ENCODE measurements at places on chromosomes 7 and 10. TPM values are rescaled to one million over a fixed set of nuclear protein-coding genes. Genes with fewer than 3 reads are reported as not detected.

GPR37 gene
- 0.62 TPM for total RNA-seq

EPDR1 gene
- total RNA-seq = 357 TPM

VCL gene
- 211 TPM for total RNA-seq

HBP1 gene
- 95.7 TPM for total RNA-seq

PTPRN2 gene
- total RNA-seq = 0.24 TPM

PAPSS2 gene
- 8.3 TPM for total RNA-seq

DNA sequence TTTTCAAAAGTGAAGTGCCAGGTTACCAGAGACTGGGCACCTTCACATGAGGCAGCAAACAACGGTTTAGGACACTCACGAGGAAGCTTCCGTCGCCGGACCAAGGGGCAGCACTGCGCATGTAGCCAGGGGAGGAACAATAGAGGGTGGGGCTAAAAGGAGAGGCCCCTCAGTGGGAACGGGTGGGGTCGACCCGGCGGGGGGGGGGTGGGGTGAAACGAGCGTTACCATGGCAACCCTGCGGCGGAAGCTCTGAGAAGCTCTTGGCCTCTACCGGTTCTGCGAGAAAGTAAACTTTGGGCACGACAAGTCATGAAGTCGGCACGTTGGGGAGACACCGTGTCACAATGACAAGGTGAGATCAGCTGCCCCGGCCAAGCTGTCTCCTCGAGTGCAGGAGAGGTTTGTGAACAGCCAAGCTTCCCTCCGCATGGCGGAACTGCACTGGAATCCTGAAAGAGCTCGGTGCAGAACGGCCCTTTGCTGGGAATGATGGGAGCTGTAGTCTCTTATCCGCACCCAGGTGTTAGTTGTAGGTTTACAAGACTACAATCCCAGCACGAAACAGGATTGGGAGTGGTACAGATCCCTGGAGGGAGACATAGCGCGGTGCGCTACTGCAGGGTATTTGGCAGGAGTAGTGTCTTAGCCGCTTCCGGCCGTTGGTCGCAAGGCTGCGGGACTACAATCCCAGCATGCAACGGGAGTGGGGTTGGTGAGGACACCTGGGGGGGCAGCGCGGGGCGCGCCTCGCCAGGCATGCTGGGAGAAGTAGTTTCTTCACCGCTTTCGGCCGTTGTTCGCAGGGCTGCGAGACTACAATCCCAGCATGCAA is 72.8 kb upstream of the ZNF722 start:
- DNase-seq = no peak

DNA sequence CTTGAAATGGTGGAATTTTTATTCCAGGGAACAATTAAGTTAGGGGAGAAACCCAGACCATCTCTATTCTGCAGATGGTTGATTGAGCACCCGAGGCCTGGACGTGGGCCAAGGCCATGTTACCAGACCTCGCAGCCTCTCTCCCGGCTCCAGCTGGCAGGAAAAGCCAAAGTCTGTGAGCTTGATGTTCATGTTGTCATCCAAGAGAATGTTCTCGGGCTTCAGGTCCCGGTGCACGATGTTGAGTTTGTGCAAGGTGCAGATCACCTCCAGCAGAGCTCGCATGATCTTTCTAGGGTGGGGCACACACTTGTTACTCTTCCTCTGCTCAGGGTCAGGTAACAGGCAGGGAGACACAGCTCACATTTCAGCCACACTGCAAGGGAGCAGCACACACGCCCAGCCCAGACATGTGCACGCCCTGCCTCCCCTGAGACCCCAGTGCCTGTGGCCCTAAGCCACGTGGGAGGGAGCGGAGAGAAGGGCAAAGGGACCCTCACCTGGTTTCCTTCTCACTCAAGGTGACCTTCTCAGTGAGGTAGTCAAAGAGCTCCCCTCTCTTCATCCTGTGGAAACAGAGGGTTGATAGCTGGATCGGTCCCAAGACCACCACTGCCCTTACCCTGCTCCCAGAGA is 9.5 kb downstream of the PHKG1 start:
- peak; percentile 83 for DNase-seq

GRCh38 chr7:127091620-127092019 is 161.1 kb downstream of the GRM8 start:
- no peak for DNase-seq

DNA sequence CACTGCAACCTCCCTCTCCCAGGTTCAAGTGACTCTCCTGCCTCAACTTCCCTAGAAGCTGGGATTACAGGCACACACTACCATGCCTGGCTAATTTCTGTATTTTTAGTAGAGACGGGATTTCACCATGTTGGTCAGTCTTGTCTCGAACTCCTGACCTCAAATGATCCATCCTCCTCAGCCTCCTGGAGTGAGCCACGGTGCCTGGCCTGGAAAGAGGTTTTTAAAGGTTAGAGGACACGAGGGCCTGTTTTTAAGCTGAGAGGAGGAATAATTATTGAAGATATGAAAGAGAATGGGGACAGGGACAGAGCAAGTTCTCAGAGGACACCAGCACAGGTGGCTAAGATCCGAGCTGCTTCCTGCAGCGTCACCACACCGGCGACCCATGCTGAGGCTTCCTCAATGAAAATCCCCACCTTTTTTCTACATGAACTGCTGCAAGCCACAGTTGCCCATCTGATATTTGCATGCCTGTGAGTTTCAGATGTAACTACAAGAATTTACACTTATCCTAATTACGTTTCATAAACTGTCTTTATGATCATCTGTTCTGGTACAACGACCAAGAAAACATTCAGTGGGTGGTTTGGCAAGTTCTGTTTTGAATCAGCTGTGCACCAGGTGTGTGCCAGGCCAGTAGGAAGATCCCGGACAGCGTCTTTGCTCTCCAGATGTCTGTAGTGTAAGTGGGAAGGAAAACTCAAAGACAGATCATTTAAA is 76.0 kb downstream of the HIP1 start:
- DNase-seq = no peak

DNA sequence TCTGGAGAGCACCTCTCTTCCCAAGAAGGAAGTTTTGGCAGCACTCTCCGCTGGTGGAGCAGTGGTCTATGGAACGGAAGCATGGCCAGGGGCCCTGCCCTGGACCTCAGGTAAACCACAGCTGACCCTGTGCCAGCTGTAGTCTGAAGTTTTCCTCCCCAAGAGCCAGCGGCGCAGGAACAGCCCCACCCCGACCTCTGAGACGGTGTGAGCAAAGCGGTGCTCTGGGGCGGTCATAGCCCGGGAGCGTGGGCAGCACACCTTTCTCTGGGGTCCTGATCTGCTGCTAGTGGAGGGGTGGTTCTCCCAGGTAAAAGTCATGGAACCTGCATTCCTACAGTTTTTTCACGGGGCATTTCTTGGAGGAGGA is 52.6 kb downstream of the TSPAN15 start:
- no peak for DNase-seq

GRCh38 chr7:156781972-156782371 is 111.0 kb downstream of the LMBR1 start:
- DNase-seq = no peak

GRCh38 chr7:7522421-7522820 is 13.3 kb downstream of the COL28A1 start:
- peak; percentile 21 for DNase-seq

DNA sequence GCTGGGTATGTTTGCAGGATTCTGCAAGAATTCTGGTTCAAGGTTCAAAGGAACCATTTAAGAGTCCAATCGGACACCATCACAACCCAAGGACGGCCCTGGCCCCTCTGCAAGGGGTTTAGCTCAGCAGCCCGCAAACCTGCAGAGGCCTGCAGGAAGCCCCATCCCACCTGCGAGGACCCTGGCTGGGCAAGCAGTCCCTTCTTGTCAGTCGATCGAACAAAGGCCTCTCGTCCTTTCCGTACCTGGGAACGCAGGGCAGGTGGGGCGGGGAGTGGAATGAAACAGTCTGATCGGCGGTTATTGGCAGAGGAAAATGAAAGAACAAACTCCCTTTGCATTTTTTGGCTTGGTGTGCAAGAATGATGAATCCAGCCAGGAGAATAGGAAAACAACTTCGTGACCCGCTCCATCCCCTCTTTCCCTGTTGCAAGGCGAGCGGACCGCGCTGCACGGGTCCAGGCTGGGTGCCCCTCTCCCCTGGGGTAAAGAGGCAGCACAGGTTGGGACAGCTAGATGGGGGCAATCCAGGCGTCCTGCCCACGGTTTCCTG is 73.7 kb downstream of the INSIG1 start:
- DNase-seq = no peak

DNA sequence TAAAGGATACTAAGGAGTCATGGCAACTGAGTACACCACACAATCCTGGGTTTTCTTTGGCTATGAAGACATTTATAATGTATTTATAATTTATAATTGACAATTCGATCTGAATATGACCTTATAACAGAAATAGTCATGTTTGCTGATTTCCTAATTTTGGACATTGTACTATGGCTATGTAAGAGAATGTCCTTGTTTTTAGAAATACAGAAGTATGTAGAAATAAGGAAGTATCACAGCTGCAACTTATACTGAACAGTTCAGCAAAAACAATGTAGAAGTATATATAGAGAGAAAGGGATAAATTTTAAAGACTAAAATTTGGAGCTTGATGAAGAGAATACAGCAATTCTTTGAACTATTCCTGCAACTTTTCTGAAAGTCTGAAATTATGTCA is 32.6 kb downstream of the PRLHR start:
- no peak for DNase-seq

DNA sequence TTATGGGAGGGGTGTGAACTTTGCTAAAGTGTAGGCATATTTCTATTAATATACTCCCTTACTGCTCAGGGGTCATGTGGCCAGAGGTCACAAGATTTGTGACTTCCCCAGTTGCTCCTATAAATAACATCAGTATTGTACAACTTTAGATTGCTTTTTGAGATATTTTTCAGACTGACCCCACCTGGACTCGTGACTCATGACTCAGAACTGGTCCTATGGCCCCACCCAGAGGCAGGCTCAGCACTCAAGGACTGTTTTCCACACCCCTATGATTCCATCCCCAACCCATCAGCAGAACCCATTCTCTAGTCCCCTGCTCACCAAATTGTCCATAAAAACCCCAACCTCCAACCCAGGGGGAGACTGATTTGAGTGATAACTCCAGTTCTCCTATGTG is 2.7 kb upstream of the CUL2 start:
- DNase-seq = no peak

DNA sequence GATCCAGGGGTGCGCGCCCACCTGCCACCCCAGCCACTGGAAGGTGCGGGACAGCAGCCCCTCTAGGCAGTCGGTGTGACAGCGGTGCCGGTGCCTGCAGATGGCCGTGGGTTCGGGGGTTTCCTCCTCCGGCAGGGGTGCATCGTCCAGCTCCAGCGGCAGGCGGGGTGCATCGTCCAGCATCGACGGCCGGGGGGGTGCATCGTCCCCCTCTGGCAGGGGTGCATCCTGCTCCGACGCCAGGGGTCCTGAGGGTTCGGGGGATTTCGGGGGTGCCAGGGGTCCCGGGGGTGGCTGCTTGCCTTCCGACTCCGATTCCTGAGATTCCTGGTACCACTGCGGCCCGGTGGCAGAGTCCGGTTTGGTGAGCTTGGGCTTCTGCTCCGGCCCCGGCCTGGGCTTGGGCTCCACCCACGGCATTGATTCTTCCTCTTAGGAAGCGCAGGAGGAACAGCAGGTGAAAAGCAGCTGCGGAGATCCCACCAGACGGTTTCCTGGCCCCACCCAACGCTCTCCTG is 90.2 kb upstream of the RAB18 start:
- DNase-seq = no peak
